ENCODE measurements at places on chromosomes 7 and 10. TPM values are rescaled to one million over a fixed set of nuclear protein-coding genes. Genes with fewer than 3 reads are reported as not detected.

DNA sequence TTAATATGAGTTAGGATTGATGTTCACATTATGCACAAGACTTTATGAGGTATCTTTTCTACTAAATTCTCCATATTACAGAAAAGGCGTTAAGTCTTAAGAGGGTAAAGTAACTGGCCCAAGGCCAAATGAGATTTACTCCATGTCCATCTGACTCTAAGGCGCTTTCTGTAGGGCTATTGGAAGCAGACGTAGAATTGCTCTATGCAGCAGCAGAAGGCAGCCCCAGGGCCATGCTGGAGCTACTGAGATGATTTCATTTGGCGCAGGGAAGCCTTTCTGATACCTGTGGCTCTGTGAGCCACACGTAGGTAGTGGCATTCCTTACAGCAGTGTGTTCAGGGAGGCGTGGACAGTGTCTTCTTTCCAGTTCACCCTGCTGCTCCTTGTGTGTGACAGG is 133.1 kb downstream of the SH2D4B start:
- H3K27me3 ChIP-seq = peaks cover 6% of the 10 kb centered on the region
- H3K4me1 ChIP-seq = peaks cover 3% of the 10 kb centered on the region
- no peak overlapping the region for H3K27ac ChIP-seq
- peaks cover 5% of the 10 kb centered on the region for H3K36me3 ChIP-seq
- DNase-seq = no peak

DNA sequence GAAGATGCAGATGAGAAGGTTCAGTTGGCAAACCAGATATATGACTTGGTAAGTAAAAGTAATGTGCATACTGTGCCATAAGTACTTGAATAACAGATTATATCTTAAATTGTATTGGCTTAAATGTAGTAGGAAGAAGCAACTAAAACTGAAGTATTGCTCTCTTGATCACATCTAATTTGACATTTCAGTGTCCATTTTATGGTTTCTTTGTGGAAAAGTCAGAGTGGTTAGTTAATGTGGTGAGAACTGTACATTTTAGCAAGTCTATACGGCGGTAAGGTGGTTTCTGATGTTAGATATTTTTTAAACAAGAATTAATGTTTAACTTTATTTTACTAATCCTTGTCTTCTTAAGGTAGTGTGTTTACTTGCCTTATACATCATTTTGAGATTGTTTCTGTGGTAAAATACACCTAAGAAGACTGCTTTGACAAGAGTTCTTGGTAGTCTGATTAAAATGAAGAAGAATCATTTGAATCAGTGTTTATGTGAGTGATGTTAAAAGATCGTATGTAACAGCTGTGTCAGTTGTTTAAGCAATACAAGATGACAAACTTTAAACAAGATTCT is 5.1 kb downstream of the ING3 start:
- DNase-seq = no peak
- H3K4me3 ChIP-seq = no peak overlapping the region
- H3K27me3 ChIP-seq = no peaks in the 10 kb centered on the region
- no peak overlapping the region for H3K27ac ChIP-seq
- H3K4me1 ChIP-seq = peaks cover 13% of the 10 kb centered on the region

The MEOX2 gene
- 1.4 TPM for total RNA-seq

GRCh38 chr7:117448655-117449054 is 21.4 kb upstream of the ASZ1 start:
- H3K36me3 ChIP-seq = no peaks in the 10 kb centered on the region
- DNase-seq = no peak
- H3K27me3 ChIP-seq = peaks cover 3% of the 10 kb centered on the region

DNA sequence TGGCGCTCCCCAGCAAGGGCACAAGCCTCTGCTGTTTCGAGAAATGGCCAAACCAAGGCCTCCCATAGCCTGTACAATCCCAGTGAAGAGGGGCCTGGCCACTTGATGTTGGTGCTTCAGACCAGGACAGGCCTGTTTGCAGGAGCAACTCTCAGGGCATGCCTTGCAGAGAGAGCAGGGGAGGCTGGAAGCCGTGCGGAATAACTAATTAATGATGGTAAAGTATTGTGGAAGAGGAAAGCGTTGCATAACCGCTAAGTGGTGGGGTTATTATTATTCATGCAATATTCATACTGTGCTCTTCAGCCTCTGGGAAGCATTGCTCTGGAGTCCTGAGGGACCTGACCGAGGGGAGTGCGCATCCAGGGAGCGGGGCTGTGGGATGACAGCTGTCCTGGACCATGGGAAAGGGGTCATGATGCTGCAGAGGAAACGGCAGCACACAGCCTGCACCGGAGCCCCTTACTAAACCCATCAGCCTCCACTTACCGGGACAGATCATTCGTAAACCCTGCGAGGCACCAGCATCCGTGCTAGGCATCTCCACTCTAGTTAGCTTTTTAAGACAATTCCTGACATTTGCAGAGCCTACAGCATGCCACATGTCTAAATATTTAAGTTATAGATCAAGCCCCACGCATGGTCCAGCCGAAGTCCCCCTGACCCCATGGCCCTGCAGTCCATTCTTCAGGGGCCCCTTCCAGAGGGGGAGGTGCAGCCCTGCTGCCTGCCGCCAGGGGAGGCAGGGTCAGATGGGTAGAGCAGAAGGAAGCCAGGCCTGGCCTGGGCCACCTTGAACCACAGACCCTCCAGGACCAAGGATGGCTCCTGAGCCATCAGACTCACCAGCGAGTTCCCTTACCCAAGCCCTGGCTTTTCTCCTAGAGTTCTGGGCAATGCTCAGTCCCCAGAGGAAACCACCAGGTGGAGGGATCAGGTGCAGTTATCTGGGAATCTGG is 11.6 kb downstream of the TMEM273 start:
- no peaks in the 10 kb centered on the region for H3K36me3 ChIP-seq
- H3K27me3 ChIP-seq = no peaks in the 10 kb centered on the region
- H3K4me1 ChIP-seq = peaks cover 22% of the 10 kb centered on the region
- no peak for DNase-seq
- H3K27ac ChIP-seq = no peak overlapping the region
